ENCODE measurements at places on chromosomes 7 and 10. TPM values are rescaled to one million over a fixed set of nuclear protein-coding genes. Genes with fewer than 3 reads are reported as not detected.

The CALHM3 gene
- total RNA-seq = not detected

DNA sequence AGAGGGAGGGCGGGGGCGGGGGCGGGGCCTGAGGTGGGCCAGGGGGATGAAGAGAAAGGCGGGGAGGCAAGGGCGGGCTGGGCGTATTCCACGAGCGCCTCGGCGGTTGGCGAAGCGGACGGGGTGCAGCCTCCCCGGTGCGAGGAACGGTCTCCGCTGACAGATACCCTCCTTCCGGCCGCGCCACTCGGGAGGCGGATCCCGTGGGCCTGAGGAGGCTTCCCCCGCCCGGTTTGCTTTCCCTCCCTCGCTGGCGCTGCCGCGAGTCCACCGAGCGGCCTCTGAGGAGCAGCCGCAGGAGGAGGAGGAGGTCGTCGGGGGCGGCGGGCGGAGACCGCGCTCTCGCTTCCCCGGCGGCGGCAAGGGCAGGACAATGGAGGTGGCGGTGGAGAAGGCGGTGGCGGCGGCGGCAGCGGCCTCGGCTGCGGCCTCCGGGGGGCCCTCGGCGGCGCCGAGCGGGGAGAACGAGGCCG, at the start of gene TRIM24:
Gene TRIM24 (plus strand): TSS at position 84 of the 473 bp plus-strand sequence. CDS start 290 bp downstream, at position 374.
- DNase-seq = no peak

- DNase-seq = no peak
Observed at GRCh38 chr7:29332042-29332811, 137.7 kb downstream of the CHN2 start.

GRCh38 chr7:154504918-154505317, 452.7 kb downstream of the DPP6 start:
- no peak for DNase-seq

GRCh38 chr10:68192113-68192512, 39.8 kb downstream of the ATOH7 start:
- DNase-seq = no peak

- no peak for DNase-seq
Observed at GRCh38 chr7:103134836-103135554, 13.9 kb downstream of the NAPEPLD start.

Data from kidney epithelial cell (primary cell).